ENCODE measurements at places on chromosomes 7 and 10.
A peak's percentile ranks its signal among the peaks of the same experiment; 100 is the strongest.

DNA sequence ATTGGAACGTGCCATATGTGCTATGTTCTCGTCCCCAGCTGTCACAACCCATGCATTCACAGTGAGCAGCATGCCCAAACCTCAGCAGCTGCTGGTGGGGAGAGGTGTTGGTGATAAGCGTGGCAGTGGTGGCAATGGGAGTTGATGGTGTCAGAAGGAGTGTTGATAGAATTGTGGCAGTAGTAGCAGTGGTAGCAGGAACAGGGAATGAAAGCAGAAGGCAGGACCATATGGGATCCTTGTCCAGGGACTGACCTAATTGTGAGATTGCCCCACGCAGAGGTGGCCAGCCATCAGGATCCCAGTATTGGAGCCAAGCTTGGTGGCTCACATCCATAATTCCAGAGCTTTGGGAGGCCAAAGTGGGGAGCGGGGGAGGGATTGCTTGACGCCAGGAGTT lies 276.3 kb downstream of the GALNT17 start:
- DNase-seq, result no peak

- DNase-seq, result no peak
These were observed 5.8 kb downstream of the NUDCD3 start for GRCh38 chr7:44484482-44485313.

DNA sequence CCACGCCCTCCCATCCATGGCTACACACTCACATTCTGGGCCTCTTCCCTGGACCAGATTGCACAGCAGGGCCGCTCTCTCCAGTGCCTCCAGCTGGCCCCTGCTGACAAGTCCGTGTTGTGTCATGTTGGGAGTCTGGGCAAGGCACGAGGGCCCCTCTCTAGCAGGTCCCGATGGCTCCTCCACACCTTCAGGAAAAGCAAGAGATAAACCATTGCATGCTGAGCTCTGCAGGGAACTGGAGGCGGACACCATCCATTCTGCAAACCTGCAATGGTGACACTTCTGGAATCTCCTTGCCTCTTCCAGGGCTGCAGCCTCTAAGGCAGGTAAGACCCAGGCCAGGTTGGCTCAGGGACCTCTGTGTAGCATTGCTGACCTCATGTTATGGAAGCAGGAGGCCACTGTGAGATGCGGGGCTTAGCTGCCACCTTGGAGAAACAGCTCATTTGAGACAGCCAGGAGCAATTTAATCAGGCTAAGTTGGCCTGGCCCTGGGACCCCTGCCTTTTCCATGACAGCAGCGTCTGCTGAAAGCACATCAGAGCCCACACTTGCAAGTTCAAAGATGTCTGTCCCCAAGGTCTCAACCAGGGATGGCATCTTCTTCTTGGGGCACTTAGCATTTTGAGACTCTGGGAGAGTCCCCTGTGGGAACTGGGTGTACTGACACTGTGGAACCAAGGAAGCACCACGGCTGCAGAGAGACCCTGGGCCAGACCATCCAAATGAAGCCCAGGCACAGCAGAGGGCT lies 34.2 kb upstream of the LEP start:
- no peak for DNase-seq

- no peak for DNase-seq
These were observed 3.2 kb upstream of the CLDN4 start for GRCh38 chr7:73827567-73828106.

- DNase-seq, result peak; percentile 82
These were observed 48.7 kb upstream of the ZMIZ1 start for GRCh38 chr10:79020015-79020491.

DNA sequence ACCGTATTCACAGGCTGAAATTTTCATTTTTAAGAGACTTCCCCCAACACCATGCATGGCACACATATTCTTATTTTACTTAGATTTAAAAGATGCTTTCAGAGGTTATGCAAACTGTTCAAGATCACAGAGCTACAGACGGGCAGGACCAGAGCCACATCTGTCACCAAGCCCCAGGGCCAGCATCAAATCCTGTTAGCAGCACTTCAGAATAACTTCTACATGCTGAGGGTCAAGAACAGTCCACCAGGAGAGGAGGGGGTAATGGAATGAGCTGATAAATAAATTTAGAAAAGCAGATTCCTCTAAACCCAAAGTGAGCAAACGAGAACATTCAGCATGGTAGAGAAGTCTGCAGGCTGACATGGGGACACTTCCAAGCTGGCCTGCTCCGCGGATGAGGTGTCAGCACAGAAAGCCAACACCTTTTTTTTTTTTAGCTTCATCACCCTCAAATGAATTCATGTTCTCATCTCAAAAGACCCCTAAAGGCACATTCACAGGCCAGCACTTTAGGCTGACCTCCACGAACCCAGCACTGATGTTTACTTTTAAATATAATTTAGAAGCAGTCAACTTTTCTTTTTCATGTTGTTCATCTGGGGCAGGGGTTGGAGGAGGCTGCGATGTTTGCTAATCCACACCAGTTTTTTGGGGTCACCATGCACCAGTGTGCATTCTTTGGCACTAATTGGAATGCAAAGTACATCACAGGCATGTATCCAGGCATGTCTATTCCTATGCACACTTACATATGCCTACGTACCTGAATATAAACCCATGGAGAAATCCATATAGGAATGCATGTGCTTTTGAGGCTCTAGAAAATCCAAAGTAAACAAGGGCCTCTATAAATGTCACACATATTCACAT lies 249.0 kb downstream of the TNS3 start:
- no peak for DNase-seq

- no peak for DNase-seq
These were observed 107.6 kb downstream of the TES start for GRCh38 chr7:116317907-116318306.

DNA sequence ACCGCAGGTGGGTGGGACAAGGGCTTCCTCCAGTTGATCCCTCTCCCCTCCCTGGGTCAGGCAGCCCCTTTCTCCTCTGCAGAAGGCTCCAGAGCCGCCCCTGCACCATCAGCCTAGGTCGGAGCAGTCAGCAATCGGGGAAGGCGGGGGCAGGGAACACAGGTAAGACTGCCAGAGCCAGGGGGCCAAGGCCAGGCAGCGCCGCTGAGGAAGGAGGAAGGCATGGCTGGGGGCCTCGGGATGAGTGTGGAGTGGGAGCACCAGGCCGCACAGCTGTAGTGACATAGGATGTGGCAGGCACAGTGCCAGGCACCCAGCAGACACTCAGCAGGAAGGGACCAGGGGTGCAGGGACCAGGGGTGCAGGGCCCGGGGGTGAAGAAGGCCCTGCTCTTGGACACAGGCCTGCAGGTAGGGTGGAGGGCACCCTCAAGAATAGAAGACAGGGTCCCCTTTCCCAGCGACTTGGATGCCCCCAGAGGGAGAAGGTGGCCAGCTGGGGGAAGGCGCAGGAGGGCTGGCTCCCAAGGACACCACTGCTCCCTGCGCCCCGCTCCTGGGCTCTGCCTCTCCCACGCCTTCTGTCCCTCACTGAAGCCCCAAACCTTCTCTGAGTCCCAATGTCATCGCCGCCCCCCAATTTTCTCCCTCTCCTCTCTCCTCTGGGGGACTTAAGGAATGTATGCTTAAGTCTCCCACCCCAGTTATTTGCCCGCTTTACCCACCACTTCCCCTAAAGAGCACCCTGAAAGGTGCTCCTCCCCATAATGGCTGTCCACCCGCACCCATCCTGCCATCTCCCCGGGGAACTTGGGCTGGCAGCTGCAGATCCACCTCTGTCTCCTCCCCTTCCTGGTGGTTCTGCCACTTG lies 38.5 kb downstream of the CAMK2B start:
- no peak for DNase-seq

- DNase-seq, result no peak
These were observed 77.9 kb downstream of the CCDC71L start for GRCh38 chr7:106583100-106583499.

- DNase-seq, result no peak
These were observed 20.4 kb downstream of the PWWP2B start for GRCh38 chr10:132417257-132417910.

GRCh38 chr10:95604630-95605029 lies 43.5 kb upstream of the SORBS1 start:
- no peak for DNase-seq

DNA sequence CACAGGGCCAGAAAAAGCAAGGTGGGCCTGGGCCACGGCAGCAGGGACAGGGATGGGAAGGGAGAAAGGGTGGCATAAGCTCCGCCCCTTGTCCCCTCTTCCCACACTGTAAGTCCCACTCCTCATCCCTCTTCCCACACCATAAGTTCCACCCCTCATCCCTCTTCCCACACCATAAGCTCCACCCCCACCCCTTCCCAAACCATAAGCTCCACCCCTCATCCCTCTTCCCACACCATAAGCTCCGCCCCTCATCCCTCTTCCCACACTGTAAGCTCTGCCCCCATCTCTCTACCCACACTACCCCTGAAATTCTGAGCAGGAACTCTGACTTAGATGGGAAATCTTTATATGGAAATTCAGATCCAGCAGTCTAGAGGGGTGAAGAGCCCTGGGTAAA lies 55.7 kb downstream of the HSPA12A start:
- no peak for DNase-seq

- no peak for DNase-seq
These were observed 15.3 kb upstream of the THSD7A start for GRCh38 chr7:11847336-11847735.

DNA sequence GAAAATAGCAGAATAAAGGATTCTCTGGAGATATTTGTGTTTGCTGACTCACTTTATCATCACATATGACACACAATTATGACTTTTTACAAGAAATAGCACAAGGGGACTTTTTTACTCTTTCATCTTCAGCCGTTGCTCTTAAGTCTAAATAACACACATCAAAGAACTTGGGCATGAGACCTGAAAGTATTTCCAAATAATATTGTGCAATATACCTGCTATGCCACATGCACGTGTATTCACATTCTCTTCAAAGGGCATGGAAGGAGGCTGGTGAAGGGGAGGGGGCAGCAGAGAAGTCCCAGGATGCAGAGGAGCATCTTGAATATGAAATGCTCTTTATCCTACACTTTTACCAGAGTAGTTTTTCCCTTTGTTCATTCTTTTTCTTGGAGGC lies 4.1 kb upstream of the ADARB2 start:
- no peak for DNase-seq

DNA sequence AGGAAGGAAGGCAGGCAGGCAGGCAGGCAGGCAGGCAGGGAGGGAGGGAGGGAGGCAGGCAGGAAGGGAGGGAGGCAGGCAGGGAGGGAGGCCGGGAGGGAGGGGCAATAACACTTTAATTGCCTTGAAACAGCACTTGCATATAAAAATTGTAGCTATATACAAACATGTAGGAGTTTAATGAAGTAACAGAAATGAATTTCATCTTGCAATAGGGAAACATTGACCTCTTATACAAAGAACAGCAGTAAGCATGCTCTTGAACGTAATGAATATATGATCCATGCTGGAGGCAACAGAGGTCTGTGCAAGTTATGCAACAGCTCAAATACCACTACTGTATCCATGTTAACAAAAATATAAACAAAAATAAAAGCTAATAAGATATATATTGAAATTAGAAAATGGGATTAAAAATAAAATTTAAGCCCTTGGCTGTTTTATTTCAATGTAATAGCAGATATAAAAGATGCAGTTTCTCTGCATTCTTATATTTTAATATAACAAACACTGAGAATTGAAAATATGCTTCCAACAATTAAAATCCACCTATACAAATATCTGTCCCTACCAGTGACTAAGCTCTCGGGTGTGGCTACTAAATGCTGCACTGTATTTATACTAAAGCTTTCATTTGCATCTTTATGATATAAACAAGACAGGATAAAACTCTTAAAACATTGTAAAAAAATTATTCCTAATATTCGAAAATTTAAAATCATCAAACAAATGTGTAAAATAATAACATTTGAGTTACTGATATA lies 50.3 kb downstream of the CACNA2D1 start:
- DNase-seq, result no peak

GRCh38 chr7:100914879-100915447 lies 19.3 kb upstream of the ACHE start:
- DNase-seq, result peak; percentile 95

GRCh38 chr10:97506199-97506991 lies 7.7 kb downstream of the UBTD1 start:
- DNase-seq, result peak; percentile 70
